D341Med (cell line): ENCODE measurements at places on chromosomes 7 and 10.

DNA sequence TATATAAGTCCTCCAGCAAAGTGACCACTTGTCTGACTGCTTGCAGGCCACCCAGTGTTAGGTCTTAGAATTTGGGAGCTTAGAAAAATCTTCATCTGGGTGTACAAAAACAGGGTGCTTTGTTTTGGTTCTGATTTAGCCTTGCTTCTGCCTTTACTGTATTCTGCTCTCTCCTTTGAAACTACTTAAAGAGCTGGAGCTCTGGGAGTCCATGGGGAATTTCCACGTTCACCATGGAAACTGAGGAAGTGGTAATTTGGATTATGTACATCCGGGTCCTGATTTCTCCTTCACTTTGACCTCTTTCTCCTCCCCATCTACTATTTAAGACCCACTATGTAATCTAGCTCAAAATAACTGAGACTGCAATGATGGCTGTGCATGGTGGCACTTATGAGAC lies 103.0 kb downstream of the JAZF1 start:
- no peak for DNase-seq

DNA sequence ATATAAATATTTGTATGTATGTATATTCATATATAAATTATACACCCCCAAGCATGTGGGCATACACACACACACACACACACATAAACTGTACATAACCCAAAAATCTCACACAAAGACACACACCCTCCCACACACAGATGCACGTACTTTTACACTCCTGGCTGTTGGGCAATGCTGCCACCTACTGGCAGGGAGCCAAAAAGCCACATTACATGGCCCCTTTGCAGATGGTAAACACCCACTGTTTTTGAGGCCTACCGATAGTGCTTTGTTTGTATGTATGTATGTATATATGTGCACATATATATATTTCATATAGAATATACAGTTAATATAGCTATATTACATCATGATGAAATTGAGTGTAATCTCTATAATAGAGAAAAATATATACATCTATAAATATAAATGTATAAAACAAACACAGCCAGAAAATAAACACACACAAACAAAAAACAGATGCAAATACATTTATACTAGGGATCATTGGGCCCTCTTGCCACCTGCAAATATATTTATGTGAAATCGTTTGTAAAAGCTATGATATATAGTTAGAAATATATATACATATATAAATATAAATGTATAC lies 120.1 kb upstream of the ACBD5 start:
- DNase-seq = peak; percentile 76

DNA sequence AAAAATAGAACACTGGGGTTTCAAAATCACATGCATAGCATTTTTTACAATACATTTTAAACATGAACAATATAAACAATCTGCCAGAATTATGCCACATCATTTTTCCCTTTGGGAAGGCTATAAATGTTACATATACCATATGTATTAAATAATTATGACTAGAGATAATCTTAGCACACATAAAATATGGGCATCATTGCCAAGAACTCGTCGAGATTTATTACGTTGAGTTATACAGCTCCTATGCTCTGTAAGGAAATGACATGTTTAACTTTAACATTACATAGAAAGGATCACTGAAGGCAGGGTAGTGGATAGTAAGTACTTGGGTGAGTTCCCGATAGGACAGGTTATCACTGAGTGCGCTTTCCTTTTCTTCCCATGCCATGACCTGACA lies 267.8 kb downstream of the PARD3 start:
- DNase-seq = no peak

- DNase-seq = no peak
These were observed 9.2 kb downstream of the NUP42 start for GRCh38 chr7:23191022-23191421.

DNA sequence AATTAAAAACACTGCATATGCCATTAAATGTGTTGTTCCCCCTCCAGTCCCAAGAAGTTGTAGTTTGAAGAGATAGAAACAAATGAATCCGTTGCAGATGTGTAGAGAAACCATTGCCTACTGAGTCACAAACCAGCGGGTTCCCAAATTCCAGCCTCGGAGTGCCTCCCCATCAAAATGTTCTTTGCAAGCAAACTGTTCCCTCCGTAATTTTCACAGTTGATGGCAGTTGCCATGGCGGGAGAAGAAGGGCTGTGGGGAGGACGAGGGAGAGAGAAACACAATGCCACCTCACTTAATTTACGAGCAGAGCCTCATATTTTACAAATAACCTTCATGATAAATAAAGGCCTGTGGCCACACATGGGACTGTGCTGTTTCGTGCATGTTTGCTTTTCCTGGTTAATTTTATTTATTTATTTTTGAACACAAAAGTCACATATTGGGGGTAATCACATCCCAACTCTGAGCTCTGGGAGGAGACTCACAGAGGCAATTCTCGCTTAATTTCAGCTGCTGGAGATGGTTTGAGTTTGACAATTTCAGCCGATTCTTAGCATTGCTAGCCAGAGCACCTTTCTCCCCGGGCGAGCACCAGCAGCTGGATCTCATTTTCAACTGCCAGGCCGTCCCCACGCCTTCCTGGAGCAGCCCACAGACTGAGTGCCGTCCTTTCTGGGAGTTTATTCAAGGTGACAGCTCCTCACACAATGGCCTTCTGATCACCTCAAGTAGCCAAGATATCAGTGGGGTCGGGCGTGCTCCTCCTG lies 1084.2 kb downstream of the KCNMA1 start:
- no peak for DNase-seq
